ENCODE measurements at places on chromosomes 3 and 15.

- no peak for DNase-seq
Measured at GRCh38 chr15:33737687-33738601, 230.4 kb upstream of the CHRM5 start.

DNA sequence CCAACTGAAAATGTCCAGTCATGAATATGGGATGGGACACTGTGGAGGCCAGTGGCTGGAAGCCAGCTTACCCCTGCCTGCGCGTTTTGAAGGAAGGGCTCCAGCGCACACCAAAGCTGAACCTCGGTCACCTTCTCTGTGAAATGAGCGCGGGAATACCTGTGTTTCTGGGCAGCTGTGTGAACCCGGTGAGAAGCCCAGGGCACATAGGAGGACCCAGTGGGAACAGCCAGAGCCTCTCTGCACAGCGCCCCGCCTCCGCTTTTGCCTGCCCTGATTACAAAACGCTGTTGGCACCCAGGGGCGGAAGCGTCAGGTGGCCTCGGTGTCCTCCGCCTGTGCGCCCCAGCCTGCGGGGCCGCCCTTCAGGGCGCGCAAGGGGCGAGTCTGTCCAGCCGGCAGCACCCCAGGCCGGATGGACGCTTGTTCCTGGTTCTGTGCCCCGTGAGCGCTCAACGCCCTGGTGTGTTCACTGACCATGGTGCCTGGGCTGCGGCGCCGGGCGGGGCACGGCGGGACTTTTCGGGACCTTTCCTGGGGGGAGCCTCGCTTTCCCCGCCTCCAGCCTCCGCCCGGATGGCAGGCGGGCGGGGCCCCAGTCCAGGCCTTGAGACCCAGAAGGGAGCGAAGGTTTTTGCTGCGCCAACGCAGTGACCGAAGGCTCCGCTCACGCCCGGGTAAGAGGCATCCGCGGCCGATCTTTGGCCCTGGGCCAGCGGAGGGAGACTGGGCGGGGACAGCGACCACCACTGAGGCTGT is at the start of gene SQOR:
Gene SQOR (plus strand): TSS at position 598 of the 759 bp plus-strand sequence. CDS start 23,895 bp downstream, outside the sequence.
- DNase-seq: no peak

DNA sequence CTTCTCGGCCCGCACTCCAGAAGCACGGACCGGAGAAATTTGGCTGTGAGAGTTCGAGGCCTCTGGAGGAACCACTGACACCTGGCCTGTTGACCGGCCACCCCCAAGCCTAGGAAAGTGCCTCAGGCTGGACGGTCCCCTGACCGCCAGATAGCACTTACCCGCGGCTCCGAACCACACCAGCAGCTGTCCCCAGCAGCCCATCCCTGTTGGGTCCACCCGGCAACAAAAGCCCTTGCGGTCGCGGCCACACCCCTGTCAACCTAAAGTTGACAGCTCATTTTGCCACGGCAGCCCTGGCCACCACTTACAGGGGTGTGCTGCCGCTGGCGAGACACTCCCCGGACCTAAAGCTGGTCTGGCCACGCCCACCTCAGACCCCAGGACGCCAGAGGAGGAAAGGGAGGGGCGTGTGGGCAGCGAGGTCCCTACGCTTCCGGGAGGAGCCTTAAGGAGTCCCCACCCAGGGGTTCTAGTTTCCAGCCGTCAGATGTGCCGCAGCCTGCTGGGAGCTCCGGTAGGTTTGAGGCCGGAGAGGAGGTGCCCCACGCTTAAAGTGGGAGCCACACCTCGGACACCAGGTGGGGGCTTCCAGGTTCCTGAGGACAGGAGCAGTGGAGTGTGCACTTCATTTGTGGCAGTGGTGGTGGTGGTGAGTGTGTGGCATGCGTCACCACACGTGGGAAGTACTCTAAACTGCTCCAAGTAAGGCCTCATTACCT is at the start of gene LTK:
Gene LTK (minus strand): TSS at position 322 of the 722 bp plus-strand sequence. CDS start 118 bp downstream, at position 204.
- DNase-seq: no peak

- no peak for DNase-seq
Measured at GRCh38 chr3:42683875-42684598, 1.3 kb upstream of the KLHL40 start.

DNA sequence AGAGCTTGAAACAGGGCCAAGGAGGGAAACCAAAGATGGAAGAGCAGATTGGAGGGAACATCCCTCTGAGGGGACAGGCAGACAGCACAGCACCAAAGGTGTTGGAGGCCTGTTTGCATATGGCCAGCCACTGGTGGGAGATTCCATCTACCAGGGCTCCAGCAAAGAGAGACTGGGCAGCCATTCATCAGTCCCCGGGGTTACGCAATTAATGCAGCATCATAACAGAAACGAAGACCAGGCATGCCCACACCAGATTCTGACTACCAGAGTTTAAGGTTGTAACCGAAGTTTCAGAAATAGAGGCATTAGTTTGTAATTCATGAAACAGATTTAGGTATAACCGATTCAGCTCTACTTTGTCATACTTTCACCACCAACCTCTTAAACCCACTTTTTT is 58.1 kb downstream of the COL8A1 start:
- DNase-seq: no peak

Measured in cortex of kidney (tissue), 1 donor.